ENCODE measurements at places on chromosomes 13 and 19. TPM values are rescaled to one million over a fixed set of nuclear protein-coding genes. Genes with fewer than 3 reads are reported as not detected.

- no peak for DNase-seq
Observed at GRCh38 chr19:7083076-7083956, 13.8 kb downstream of the ZNF557 start.

DNA sequence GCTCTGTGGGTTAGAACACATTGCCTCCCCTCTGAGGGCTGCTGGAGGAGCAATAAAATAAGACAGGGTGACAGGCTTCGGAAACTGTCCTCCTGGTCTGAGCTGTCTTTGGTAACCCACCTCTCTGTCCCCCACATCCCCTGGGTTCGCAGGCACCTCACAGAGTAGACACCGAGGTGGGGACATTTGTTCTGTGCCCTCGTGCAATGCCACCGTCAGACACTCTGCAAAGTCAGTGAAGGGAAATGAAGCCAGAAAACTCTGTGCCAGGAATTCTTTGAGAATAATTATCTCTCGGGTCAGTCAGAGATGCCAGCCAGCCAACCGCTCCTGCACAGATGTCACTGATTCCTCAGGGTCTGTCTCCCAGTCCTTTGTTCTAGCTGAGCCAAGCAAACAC lies 493.6 kb downstream of the FOXO1 start:
- no peak for DNase-seq

- DNase-seq: peak; percentile 75
Observed at GRCh38 chr19:18846862-18847548, 15.2 kb downstream of the UPF1 start.

- no peak for DNase-seq
Observed at GRCh38 chr13:75489502-75490263, 7.7 kb upstream of the TBC1D4 start.

GRCh38 chr19:12733369-12734214 lies 892 bp downstream of the TRIR start:
- DNase-seq: no peak

DNA sequence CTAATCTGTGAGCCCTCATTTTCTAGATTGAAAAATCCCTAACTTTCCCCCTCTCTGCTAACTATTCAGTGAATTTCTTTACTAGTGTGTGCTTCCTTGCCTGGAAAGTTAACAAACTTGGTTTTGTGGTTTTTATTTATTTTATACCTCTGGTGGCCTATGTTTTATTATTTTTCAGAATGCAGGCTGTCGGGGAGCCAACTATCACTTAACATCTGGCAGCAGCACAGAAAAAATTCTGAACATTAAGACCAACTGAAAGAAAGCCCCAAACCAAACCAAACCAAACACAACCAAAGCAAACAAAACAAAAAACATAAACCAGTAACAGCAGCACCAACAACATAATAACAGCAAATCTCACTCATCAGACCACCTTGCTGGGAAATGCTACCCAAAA lies 109.0 kb upstream of the KL start:
- no peak for DNase-seq

GRCh38 chr13:101838323-101838722 lies 385.8 kb downstream of the ITGBL1 start:
- DNase-seq: no peak

The MCEMP1 gene
- not detected for total RNA-seq

The PTPRH gene
- 5.5 TPM for total RNA-seq

The APBA3 gene
- 28.7 TPM for total RNA-seq

The TMIGD2 gene
- total RNA-seq: 0.67 TPM

The SMIM17 gene
- total RNA-seq: not detected

The IGFL1 gene
- total RNA-seq: not detected

All from heart left ventricle (tissue), 16 donors.